MG63 (cell line): ENCODE measurements at places on chromosomes 1 and 21. TPM values are rescaled to one million over a fixed set of nuclear protein-coding genes. Genes with fewer than 3 reads are reported as not detected.

The F13B gene
- total RNA-seq = 1.3 TPM in 1 of 2 replicates, not detected in the other

The TSPAN2 gene
- 0.17 and 1.0 TPM in 2 replicates for total RNA-seq

The KLHDC9 gene
- total RNA-seq = not detected in 2 replicates

The PKN2 gene
- 16.5 and 18.0 TPM in 2 replicates for total RNA-seq

The GJA5 gene
- not detected in 2 replicates for total RNA-seq

The FCRL5 gene
- total RNA-seq = not detected in 2 replicates

The KLF17 gene
- total RNA-seq = 3.1 TPM in 1 of 2 replicates, not detected in the other

The NUAK2 gene
- total RNA-seq = 0.27 and 2.4 TPM in 2 replicates

The OR4F29 gene
- total RNA-seq = not detected in 2 replicates

The CRYAA gene
- total RNA-seq = not detected in 2 replicates

The IPO9 gene
- total RNA-seq = 23.8 and 32.1 TPM in 2 replicates

The CYP4A22 gene
- total RNA-seq = not detected in 2 replicates

The TDRD10 gene
- total RNA-seq = not detected in 2 replicates

The SLAMF9 gene
- total RNA-seq = not detected in 2 replicates

The ACKR1 gene
- total RNA-seq = not detected in 2 replicates

The MYBPH gene
- total RNA-seq = not detected in 2 replicates

The PRDM16 gene
- 0.95 TPM in 1 of 2 replicates, not detected in the other for total RNA-seq

The PLEKHA6 gene
- total RNA-seq = not detected in 2 replicates

The APOBEC4 gene
- not detected in 2 replicates for total RNA-seq

The DCDC2B gene
- total RNA-seq = not detected in 2 replicates

The KLHL17 gene
- 6.7 and 14.7 TPM in 2 replicates for total RNA-seq

The OR10Z1 gene
- not detected in 2 replicates for total RNA-seq

The CSMD2 gene
- not detected in 2 replicates for total RNA-seq

The XCL2 gene
- total RNA-seq = not detected in 2 replicates

The CYP4Z1 gene
- total RNA-seq = not detected in 2 replicates

The MCOLN2 gene
- 2.8 and 5.6 TPM in 2 replicates for total RNA-seq

The NCAM2 gene
- 2.5 and 2.8 TPM in 2 replicates for total RNA-seq

The CZIB gene
- 59.2 and 90.4 TPM in 2 replicates for total RNA-seq

The SIK1 gene
- not detected in 2 replicates for total RNA-seq

The SPATA45 gene
- not detected in 2 replicates for total RNA-seq

The SYCP1 gene
- not detected in 2 replicates for total RNA-seq

The IFNGR2 gene
- 63.6 and 66.8 TPM in 2 replicates for total RNA-seq

The HSD3B1 gene
- not detected in 2 replicates for total RNA-seq

The MX1 gene
- total RNA-seq = 18.0 and 18.3 TPM in 2 replicates

The BATF3 gene
- total RNA-seq = 2.3 and 3.2 TPM in 2 replicates

The ARHGAP29 gene
- total RNA-seq = 45.7 and 78.4 TPM in 2 replicates

The PADI1 gene
- 0.03 TPM in 1 of 2 replicates, not detected in the other for total RNA-seq

The RNU5D-1 gene
- not detected in 2 replicates for total RNA-seq

The TTLL7 gene
- total RNA-seq = 0.03 TPM in 1 of 2 replicates, not detected in the other

The ALX3 gene
- total RNA-seq = 11.3 and 14.9 TPM in 2 replicates

The FAM177B gene
- total RNA-seq = not detected in 2 replicates

The LHX4 gene
- 0.13 TPM in 1 of 2 replicates, not detected in the other for total RNA-seq

The DNAH14 gene
- total RNA-seq = 40.5 and 41.6 TPM in 2 replicates

The PROK1 gene
- not detected in 2 replicates for total RNA-seq

The CLCA1 gene
- total RNA-seq = not detected in 2 replicates

The FGGY gene
- total RNA-seq = 15.4 and 17.9 TPM in 2 replicates

The TRIM63 gene
- not detected in 2 replicates for total RNA-seq

The IFFO2 gene
- total RNA-seq = 3.9 and 4.3 TPM in 2 replicates

The CLIC6 gene
- total RNA-seq = not detected in 2 replicates

The SLC25A33 gene
- total RNA-seq = 16.6 and 23.9 TPM in 2 replicates

The S100A8 gene
- total RNA-seq = not detected in 2 replicates

The SERPINC1 gene
- not detected in 2 replicates for total RNA-seq

The LRRN2 gene
- 1.6 and 3.4 TPM in 2 replicates for total RNA-seq

The IVNS1ABP gene
- total RNA-seq = 28.5 and 32.5 TPM in 2 replicates

The IBA57 gene
- 2.0 and 19.4 TPM in 2 replicates for total RNA-seq

The SMPDL3B gene
- total RNA-seq = not detected in 2 replicates

The FCRL3 gene
- not detected in 2 replicates for total RNA-seq

The SPRR2B gene
- total RNA-seq = not detected in 2 replicates

The KCNJ9 gene
- not detected in 2 replicates for total RNA-seq
